ENCODE measurements at places on chromosomes 6 and 20.

DNA sequence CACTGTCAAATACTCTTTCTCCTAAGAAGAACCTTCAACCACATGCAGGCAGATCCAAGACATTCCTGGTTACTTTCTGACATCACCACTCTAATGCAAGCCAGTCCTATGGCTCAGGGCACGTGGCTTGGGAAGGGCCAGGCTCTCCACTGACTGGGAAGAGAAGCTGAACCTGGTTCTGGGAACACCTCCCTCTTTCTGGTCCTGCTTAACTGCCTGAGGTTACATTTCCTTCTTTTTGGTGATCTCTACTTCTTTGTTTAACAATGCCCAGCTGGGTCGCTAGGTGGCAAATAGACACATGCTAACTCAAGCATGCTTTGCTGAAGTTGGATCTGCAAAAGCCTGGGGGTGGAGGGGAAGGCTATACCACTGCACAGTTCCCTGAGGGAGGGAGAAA, 249.8 kb downstream of the GMDS start:
- DNase-seq = no peak

GRCh38 chr6:170206851-170207431, 83.9 kb downstream of the DLL1 start:
- DNase-seq = no peak

GRCh38 chr6:136171231-136171630, 78.9 kb downstream of the MTFR2 start:
- DNase-seq = no peak

DNA sequence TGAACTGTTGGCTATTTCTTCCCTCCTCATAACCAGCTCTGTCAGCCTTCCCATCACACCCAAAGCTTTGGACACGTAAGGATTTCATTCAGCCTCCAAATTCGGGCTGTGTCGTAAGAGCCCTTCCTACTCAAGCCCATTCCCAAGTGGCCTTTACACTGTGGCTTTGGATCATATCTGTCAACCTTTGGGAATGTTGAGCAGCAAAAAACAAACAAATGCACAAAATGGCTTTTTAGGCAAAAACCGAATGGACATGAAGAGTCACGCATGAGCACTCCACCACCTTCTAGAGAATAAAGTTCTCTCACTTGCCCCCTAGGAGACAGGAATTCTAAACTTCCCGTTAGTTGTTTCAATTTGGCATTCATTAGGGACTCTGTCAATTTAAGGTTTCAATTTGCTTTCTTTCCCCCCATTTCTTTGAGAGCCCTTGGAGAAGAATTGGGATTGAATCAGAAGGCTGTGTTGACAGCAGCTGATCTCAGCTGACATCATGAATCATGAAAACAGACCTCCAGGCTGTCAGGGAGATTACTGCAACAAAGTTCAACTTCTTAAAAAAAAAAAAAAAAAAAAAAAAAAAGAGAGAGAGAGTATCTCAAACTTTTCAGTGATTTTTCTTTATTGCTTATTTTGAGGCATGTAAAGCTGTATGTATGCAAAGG, 110.3 kb downstream of the BCAS1 start:
- no peak for DNase-seq

GRCh38 chr6:80769106-80769505, 662.6 kb downstream of the BCKDHB start:
- peak; percentile 15 for DNase-seq
